Jurkat, Clone E6-1 (cell line): ENCODE measurements at places on chromosomes 11 and 22.

GRCh38 chr11:8038811-8039529 is 42.0 kb upstream of the TUB start:
- no peak for DNase-seq

DNA sequence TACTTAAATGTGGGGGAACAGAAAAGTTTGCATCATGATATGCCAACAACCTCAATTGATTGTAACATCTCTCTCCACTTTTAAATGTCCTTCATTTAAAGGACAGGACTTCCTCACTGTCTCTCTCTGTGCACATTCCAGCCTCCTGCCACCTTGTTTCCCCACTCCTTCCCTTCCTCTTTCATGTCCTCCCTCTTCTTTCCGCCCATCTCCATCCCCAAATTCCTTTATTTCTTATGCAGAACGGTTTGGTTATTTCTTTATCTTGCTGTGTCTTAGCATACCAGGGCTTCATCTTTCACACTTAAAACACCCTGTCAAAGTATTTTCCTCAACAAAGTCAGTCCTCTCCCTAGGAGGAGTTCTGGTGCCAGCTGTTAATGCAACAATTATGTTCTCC is 293.8 kb downstream of the NXPE2 start:
- no peak for DNase-seq

GRCh38 chr11:78798663-78799062 is 224.0 kb upstream of the NARS2 start:
- DNase-seq = peak; percentile 28

- DNase-seq = no peak
Observed at GRCh38 chr22:28231441-28231840, 312.4 kb upstream of the PITPNB start.

GRCh38 chr11:71482746-71483364 is 29.9 kb downstream of the NADSYN1 start:
- no peak for DNase-seq

DNA sequence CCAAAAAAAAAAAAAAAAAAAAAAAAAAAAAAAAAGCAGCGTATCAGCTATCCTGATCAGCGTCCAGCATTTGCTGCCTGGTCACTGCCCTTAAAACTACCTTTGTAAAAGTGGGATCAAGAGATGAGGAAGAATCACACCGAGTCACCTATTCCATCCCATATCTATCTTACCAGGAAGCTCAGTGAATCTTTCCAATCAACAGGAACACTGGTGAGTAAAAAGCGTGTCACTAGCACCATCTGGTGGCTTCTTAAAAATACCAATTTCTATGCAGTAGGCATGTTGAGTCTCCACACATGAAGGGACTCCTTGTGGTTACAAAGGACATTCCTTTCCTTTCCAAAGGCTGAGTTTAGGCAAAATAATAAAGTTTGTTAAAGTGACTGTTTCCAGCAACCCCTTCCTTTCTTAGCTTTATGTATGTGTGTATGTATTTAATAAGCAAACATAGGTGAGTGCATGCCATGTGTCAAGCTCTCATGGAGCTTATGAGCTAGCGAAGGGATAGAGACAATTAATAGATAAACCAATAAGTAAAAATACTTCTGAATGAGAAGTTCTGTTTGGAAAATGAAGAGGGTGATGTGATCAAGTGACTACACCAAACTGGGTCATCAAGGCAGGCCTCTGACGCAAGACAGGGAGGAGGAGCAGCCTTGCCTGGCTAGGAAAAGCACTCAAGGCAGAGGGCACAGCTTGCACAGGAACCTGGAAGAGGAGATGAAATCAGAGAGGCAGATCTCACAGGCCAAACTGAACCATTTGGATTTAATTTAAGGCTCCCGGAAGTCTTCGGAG is 13.9 kb upstream of the TP53AIP1 start:
- DNase-seq = peak; percentile 44

GRCh38 chr11:2794046-2794967 is 91.3 kb downstream of the CDKN1C start:
- no peak for DNase-seq

- no peak for DNase-seq
Observed at GRCh38 chr11:5197536-5197935, 2.9 kb downstream of the OR51V1 start.

DNA sequence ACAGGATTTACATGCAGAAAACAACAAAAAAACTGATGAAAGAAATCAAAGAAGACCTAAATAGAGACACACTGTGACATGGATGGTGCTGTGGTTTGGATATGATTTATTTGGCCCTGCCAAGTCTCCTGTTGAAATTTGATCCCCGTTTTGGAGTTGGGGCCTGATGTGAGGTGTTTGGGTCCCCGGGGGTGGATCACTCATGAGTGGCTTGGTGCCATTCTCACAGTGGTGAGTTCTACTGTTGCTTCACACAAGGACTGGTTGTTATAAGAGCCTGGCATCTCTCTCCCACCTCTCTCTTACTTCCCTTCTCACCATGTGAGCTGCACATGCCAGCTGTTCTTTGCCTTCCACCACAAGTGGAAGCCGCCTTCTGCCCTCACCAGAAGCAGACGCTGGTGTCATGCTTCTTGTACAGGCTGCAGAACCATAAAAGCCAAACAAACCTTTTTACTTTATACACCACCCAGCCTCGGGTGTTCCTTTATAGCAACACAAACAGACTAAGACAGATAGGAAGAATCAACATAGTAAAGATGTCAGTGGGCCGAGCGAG is 7.8 kb upstream of the RTL6 start:
- DNase-seq = peak; percentile 57

DNA sequence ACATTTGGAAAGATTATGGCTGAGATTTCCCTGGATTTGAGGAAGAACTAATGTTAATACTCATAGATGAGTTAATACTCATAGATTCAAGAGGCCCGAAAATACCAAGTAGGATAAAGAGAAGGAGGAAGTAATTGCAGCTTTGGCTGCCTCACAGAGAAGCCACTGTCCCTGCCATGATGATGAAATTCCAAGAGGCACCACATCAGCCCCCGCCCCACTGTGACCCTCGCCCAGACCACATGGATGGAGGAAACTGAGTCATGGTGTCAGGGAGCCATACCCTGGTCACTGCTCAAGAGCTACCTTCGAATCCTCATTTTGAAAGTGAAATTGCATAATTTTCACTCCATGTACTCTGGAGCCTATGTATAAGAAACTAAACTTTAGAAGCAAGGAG is 92.9 kb upstream of the SLC22A12 start:
- DNase-seq = no peak

DNA sequence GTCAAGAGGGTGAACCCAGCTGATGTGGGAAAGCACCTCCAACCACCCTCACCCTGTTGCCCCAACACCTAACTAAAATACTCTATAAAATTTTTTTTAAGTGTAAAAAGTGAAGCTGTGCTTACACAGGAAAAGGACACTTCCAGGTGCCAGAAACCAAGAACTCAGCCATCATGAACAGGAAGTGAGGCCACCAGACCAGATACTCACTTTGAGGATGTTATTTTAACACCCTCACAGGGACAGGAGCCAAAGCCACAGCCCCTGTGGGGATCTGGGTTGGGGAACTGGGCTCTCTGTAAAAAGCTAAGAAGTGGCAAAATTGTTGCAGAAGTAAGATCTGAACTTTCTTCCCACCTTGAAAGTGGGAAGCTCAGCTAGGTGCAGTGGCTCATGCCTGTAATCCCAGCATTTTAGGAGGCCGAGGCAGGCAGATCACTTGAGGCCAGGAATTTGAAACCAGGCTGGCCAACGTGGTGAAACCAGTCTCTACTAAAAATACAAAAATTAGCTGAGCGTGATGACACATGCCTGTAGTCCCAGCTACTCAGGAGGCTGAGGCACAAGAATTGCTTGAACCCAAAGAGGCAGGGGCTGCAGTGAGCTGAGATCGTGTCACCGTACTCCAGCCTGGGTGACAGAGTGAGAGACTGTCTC is 3.8 kb downstream of the RSPH14 start:
- peak; percentile 80 for DNase-seq

GRCh38 chr11:111735262-111736116 is 30.7 kb downstream of the PPP2R1B start:
- no peak for DNase-seq

GRCh38 chr11:44456544-44457300 is 108.7 kb upstream of the CD82 start:
- no peak for DNase-seq

GRCh38 chr11:64638018-64638665 is 47.1 kb downstream of the SLC22A12 start:
- no peak for DNase-seq
